Activated gamma-delta T cell (primary cell): ENCODE measurements at places on chromosomes 11 and 22.

GRCh38 chr11:859394-860131 is 16.9 kb downstream of the TSPAN4 start:
- no peak for DNase-seq

- DNase-seq: no peak
Measured at GRCh38 chr11:46144741-46145140, 23.5 kb upstream of the PHF21A start.

DNA sequence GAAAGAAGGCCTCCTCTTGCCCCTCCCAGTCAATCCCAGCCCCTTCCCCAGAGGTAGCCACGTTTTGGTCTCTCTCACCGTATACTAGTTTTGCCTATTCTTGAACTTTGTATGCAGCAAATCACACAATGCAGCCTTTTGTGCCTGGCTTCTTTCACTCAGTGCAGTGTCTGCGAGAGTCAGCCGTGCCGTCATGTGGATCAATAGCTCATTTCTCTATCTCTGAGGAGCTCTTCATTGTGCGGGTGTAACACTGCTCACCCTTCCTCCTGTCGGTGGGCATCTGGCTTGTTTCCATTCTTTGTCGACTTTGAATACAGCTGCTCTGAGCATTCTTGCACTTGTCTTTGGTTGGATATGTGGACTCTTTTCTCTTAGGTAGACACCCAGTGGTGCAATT is 146.5 kb downstream of the CACNA1I start:
- DNase-seq: no peak

- no peak for DNase-seq
Measured at GRCh38 chr11:64990222-64990923, 6.4 kb downstream of the BATF2 start.

- DNase-seq: peak; percentile 54
Measured at GRCh38 chr11:32893093-32893342, 407 bp downstream of the QSER1 start.

- DNase-seq: no peak
Measured at GRCh38 chr11:94840209-94840608, 72.1 kb downstream of the AMOTL1 start.

DNA sequence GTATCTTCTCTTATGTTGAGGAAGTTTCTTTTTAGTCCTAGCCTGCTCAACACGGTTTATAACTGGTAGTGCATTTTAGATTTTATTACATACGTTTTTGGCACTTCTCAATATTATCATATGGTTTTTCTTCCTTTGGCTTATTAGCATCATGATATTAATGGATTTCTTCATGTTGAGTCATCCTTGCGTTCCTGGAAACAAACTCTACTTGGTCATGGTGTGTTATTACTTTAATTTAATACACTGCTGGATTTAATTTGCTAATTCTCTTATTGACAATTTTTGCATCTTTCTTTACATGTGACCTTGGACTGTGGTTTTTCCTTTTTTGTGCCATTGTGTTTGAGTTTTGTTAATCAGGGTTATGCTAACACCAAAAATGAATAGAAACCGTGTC is 20.5 kb downstream of the IGF2 start:
- no peak for DNase-seq

- no peak for DNase-seq
Measured at GRCh38 chr11:58963551-58964104, 24.3 kb downstream of the GLYATL1 start.

GRCh38 chr11:200224-201003 is 6.8 kb downstream of the BET1L start:
- DNase-seq: no peak

GRCh38 chr11:30595934-30596333 is 9.8 kb upstream of the MPPED2 start:
- no peak for DNase-seq

DNA sequence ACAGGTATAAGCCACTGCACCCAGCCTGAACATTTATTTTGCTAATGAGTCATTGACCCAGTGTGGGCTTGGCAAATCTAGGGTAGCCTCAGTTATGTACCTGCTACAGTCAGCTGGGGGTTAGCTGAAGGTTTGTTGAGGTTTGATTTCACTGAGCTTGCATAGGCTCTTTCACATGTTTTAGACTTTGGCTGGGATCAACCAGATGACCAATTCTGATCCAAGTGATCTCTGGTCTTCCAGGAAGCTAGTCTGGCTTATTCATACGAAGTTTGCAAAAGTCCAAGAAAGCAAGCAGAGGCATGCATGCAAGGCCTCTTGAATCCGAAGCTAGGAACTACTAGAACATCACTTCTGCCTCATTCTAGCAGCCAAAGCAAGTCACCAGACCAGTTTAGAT is 21.0 kb downstream of the SERPING1 start:
- DNase-seq: no peak

DNA sequence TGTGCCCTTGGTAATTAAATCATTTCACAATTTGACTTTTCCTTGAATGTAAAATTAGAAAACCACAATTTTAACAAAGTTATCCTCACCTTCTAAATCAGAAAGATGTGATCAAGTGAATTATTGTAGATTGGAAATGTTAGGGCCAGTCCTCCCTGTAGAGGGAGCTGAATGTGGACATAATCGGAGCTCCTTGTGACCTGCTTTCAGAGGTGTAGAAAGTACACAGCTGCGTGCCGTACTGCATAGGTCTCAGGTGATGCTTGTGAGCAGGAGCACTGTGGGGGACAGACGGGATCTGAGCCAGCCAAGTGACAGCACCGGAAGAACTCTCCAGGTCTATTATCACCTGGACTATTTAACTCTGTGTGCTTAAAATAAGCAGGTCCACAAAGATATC is 338.0 kb downstream of the AASDHPPT start:
- DNase-seq: no peak

- DNase-seq: no peak
Measured at GRCh38 chr11:114173843-114174242, 114.3 kb downstream of the ZBTB16 start.

DNA sequence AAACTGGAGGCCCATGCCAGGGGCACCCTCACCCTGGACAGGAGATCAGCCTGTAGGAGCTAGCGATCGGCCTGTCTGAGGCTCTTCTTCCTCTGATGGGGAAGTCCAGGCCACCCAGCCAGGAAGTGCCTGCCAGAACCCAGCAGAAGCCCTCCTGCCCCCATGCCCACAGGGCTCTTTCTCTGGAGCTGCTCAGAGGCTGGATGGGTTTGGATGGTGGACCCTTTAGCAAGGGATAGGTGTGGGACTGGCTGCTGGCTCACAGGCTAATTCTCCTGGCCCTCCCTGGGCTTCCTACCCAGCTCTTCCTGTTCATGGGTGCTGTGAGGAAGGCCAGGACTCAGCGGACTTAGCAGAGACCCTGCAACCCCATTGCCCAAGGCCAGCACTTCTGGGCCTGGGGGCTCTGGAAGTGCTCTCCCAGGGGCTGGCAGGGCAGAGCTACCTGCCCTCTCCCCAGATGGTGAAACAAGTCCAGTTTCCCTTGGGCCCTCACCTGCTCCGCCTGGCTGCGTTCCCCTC is 7.6 kb downstream of the FXYD2 start:
- no peak for DNase-seq
